ENCODE measurements at places on chromosomes 7 and 10.
A peak's percentile ranks its signal among the peaks of the same experiment; 100 is the strongest.

- DNase-seq, result no peak
Observed at GRCh38 chr7:1026721-1027161, 17.6 kb upstream of the GPR146 start.

DNA sequence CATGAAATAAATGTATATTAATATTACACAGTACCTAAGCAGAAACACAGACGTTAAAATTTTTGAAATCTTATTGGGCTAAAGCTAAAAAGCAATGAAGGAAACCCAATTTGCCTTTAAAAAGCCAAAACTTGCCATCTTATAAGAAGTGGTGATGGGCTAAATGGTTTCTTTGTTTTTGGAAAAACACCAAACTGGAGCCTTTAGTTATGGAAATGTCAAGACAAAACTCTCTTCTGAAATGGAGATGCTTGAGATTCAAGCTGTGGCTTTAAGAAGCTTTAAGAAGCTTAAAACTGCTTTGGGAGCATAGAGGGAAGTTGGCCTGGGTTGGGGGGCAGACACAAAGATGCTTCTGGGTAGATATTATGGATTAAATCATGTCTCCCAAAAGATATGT, 277.0 kb downstream of the GFRA1 start:
- no peak for DNase-seq

DNA sequence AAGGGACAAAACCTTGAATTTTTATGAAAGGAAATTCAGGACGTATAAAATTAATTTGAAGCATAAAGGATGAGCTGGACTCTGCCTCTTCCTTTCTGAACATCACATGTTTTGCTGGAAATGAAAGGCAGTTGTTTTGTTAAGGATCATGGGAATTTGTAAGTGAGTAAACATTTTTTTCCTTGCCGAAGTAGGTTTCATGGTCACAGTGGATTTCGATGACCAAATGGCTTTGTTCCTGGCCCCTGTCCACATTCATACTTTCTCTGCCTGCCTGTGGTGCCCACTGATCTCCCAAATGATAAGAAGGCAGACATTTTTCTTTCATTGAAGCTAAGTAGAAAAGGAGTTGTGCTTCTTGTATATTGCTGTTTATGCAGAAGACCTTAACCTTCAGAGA, 104.2 kb downstream of the ARID5B start:
- DNase-seq, result no peak

DNA sequence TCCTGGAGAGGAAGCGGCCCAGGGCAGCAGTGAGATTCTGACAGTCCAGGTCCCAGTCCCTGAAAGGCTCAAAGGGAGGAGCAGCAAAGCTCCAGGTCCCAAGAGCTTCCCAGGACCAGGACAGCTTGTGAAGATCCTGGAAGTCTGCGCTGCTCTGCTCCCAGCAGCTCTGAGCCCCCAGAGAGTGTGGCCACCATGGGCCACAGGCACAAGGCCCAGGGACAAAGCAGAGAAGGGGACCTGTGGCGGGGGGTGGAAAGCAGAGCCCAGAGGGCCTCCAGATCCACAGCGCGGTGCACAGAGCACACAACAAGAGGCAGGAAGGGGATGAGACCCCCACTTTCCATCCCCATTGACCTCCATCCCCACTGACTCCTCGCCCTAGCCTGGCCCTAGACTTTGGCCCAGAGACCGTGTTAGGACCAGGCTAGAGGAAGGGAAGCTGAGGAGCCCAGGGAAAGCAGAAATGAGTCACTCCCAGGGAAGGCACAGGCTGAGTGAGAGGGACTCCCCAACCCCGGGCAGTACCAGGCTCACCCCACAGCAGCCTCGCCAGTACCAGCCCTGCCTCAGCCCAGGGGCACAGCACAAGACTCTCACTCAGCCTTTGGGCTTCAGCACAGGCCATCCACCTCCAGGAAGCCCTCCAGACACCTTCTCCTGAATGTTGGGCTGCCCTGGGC, 75.5 kb downstream of the GRID1 start:
- DNase-seq, result no peak

- no peak for DNase-seq
Observed at GRCh38 chr10:69916118-69916517, 114.4 kb downstream of the COL13A1 start.

DNA sequence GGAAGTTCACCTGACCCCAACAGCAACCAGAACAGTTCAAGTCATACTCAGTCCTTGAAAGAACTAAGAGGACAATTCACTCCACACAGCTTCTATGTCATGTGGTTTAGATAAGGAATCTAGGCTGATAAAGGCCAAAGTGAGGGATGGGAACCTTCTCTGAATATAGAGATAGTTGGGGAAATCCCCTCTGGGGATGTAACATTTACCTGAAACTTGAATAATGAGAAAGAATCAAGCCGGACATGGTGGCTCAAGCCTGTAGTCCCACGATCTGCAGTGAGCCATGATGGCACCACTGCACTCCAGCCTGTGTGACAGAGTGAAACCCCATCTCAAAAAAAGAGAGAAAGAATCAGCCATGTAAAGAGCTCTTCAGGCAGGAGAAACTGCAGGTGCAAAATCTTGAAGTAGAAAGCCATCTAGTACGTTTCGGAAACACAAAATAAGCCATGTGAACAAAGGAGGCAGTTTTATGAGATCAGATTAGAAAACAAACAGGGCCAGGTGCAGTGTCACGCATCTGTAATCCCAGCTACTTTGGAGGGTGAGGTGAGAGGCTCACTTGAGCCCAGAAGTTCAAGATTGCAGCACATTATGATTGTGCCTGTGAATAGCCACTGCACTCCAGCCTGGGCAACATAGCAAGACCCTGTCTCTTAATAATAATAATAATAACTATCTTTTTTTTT, 4.5 kb upstream of the DNMBP start:
- no peak for DNase-seq

DNA sequence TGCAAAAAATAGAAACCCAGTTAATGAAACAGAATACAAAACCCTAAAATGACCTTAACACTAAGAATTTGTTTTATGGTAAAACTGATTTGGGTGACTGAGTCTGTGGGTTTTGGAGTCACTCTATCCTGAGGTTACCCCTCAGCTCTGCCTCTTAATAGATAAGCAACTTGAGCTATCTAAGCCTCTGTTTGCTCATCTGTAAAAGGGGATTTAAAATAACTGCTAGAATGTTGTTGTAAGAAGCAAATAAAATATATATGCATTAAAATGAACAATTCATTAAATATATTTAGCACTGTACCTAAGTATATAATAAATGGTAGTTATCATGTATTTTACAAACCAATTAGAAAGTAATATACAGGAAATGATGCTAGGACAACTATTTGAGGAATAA, 115.4 kb downstream of the CABCOCO1 start:
- DNase-seq, result peak; percentile 46

GRCh38 chr7:27200761-27201579, 1.1 kb upstream of the HOXA13 start:
- no peak for DNase-seq

DNA sequence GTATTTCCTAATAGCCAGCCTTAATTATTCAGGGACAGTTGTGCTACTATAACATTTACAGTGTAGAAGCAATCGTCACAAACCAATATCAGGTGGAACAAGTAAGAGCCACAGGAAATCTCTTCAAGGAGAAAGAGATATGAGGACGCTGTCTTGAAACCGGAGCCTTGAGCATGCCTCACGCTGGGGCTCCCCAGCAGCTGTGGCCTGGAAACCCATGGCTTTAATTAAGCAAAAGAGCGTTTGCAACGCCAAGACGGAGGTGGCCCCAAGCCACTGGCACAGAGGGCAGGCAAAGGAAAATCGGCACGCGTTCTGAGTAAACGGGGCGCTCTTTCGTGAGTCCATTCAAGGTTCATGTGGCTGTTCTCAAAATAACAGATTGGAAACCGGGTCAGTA, 84.4 kb downstream of the C10orf90 start:
- DNase-seq, result no peak

DNA sequence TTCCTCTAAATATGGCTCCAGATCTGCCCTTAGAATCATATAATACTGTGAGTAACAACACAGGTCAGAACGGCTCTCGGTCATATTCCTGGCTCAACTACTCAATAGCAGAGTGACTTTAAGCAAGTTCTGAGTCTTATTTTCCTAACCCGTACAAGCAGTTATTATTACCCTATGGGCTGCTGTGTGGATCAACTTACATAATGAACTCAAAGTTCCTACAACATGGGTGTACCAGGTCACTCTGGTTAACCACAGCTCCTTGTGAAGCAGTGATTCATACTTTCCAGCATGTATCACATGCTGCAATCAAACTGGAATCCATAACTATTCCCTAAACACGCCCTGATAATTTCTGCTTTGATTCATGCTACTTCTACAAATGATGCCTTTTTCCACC, 107.3 kb downstream of the LRRN3 start:
- no peak for DNase-seq

DNA sequence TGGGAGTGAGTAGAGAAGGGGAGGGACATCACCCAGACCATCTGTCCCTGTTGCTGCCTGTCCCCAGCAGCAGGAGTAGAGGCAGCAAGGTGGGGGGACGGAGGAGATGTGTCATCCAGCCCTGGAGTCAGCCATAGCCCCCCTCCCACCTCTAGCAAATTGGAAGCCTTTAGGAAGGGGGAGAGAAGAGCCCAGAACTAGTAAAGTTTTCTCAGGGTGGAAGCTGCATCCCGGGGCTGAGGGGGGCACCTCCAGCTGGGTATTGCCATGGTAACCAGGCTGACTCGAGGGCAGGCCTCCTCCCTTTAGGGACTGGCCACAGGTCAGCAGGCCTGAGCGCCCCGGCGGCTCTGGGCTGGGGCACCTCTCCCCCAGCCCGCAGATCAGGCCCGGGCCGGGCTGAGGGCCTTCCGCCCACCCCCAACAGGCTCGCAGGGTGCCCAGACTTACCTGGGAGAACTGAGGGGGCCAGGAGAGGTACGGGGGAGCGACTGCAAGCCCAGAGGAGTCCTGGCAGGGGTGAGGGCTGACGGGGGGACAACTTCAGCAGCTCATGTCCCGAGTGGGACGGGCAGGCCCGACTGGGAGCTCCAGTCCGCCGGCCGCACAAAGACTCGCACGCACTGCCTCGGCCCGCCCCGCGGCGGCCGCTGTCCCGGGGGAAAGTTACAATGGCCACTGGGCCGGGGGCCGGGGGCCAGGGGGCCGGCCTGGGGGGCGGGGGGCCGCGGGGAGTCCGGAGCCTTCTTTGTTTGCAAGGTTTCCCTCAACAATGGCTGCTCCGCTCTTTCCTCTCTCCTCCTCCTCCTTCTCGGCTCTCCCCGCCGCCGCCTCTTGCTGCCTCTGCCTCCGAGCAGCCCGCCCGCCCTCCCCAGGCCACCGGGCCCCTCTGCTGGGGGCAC, 6.0 kb downstream of the LDB1 start:
- no peak for DNase-seq

DNA sequence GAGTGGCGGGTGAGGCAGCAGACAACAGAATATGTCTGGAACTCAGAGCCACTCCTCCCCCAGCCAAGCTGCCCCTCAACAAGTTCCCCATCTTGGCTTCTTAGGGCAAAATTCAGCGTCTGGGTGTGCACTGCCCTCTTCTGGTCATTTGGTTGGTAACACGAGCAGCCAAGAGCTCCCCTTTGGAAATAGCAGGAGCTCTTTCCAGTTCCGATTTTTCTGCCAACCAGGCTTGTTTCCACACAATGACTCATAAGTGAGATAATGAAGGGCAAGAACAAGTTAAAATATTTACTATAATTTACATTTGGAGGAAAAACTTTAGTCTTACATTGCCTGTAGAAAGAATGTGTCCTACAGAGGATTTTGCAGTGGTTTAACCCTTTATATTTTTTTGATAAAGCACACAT, 70.5 kb downstream of the ADCYAP1R1 start:
- no peak for DNase-seq

GRCh38 chr10:3118641-3119091, 51.3 kb downstream of the PFKP start:
- DNase-seq, result no peak

DNA sequence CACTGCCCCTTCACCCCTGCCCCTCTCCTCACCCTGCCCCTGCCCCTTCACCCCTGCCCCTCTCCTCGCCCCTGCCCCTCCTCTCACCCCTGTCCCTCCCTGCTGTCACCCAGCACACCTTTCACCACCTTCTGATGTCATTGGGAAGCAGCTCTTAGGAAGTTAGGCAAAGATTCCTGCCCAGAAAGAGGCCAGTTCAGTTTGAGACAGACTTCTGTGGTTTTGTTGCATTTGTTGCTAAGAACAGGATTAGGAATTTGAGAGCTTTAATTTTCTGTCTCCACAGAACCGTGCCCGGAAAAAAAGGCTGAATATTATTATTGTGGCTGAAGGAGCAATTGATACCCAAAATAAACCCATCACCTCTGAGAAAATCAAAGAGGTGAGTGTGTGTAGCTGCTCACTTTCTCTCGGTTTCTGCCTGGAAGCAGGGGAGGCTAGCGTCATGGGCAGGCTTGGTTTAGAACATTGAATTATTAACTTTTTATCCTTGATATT, 39.6 kb downstream of the PFKP start:
- no peak for DNase-seq

GRCh38 chr7:2494191-2495130, 18.3 kb upstream of the GRIFIN start:
- DNase-seq, result no peak

GRCh38 chr7:151410405-151411390, 860 bp upstream of the WDR86 start:
- no peak for DNase-seq

DNA sequence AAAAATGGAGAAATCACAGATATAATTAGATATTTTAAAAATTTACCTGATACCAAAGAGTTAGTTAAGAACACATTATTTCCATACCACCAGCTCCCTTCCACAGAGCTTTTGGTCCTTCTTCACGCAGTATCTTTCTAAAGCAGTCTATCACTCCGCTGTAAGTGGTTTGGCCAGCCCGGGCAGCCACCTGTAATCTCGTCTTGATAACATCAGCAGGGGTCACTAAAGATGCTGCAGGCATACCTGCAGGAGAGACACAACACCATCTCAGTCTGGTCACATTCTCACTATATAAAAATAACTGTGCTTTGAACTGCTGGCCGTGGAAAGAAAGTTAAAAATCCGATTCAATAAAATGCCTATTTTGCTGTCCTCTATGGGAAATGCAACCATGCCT, 200.1 kb downstream of the SLC25A13 start:
- no peak for DNase-seq

DNA sequence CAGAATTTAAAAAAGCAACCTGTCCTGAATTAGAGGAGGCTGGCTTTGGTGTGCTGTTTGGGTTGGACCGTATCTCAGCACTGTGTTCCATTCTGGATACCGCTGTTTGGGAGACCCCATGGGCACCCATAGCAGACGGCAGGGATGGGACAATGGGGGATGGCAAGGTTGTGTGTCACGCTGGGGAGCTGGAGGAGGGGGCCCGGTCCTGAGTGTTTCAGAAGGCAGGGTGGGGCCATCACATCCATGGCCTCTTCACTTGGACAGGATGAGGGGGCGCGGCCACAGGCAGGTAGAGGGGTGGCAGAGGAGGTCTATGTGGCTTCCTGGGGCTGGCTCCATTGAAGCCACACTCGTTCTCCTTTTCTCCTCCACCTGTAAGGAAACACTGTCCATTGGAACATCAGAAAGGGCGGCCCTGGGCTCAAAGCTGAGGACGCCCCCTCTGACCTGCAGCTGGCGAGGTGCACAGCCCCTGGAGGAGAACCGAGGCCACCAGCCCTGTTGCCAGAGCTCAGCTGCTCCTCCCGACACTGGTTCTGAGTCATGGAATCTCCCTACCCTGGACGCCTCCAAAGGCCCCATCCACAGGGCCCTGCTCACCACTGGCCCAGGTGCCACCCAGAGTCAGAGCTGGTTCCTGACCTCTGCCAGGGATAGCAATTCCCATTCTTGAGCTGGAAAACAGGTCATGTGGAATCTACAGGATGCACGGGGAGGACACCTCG, 587.3 kb downstream of the DNAJB6 start:
- DNase-seq, result no peak

- DNase-seq, result no peak
Observed at GRCh38 chr10:102633287-102633686, 11.0 kb upstream of the TRIM8 start.

- DNase-seq, result no peak
Observed at GRCh38 chr10:8962249-8962648, 907.8 kb downstream of the GATA3 start.
